KBM-7 (cell line): ENCODE measurements at places on chromosomes 3 and 15.
A peak's percentile ranks its signal among the peaks of the same experiment; 100 is the strongest.

- no peak for DNase-seq
Observed at GRCh38 chr3:134854254-134854653, 59.2 kb downstream of the EPHB1 start.

GRCh38 chr15:45156744-45157455, 27.1 kb downstream of the DUOX1 start:
- no peak for DNase-seq

DNA sequence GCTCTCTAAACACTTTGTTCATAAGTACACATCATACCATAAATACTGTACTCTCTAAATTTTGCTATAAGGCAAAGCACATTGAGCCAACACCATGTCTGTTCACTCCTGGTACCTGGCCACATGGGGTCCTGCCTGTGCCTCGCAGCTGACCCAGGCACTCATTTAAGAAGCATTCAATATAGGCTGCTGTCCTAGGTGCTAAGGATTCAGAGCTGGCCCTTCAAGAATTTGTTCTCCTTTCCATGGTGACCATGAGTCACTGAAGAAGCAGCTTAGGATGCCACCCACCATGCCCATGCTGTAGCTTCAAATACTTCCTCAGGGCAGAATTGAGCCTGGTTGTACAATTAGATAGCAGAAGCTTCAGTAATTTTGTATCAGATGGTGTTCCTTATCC, 119.2 kb upstream of the ZBED2 start:
- DNase-seq: peak; percentile 7

GRCh38 chr15:25087137-25087536, 132.3 kb downstream of the SNRPN start:
- DNase-seq: no peak

GRCh38 chr3:105119801-105120340, 246.8 kb upstream of the ALCAM start:
- no peak for DNase-seq

GRCh38 chr15:31408724-31409123, 82.1 kb downstream of the KLF13 start:
- no peak for DNase-seq

- DNase-seq: no peak
Observed at GRCh38 chr15:80789296-80789695, 10.1 kb downstream of the CEMIP start.

DNA sequence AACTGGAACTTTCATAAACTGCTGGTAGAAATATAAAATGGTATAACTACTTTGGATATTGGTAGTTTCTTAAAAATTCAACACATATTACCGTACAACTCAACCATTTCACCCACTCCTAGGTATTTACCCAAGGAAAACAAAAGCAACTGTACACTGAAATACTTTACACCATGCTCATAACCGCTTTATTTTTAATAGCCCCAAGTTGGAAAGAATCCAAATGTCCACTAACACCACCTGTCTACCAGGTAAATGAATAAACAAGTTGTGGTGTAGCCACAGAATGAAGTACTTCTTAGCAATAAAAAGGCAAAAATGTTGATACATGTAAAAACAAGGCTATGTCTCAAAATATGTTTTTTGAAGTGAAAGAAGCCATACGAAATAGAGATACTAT, 215.9 kb upstream of the PEX5L start:
- no peak for DNase-seq

- peak; percentile 8 for DNase-seq
Observed at GRCh38 chr3:194032828-194033435, 103.0 kb upstream of the HES1 start.

DNA sequence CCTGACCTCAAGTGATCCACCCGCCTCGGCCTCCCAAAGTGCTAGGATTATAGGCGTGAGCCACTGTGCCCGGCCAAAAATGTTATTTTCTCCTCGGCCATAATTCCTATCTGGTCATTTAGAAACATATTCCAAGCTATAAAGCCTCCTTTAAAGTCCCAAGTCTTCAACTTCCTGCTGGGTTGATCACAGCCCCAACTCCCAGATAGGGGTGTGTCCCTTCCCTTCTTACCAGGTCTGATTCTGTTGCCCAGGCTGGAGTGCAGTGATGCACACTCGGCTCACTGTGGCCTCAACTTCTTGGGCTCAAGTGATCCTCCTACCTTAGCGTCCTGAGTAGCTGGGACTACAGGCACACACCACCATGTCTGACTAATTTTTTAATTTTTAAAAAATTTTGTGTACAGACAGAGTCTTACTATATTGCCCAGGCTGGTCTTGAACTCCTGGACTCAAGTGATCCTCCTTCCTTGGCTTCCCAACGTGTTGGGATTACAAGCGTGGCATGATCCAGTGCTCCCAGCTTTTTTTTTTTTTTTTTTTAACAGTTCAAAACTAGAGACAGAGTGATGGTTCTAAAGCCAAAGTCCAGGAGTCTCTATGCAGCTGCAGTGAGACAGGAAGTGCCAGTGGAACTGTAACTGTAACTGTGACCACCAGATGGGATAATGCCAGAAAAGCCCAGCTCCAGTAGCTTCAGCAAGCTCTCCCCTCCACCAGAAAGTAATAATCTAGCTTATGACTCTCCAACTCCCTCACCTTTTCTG, 8.2 kb upstream of the PRKAR2A start:
- DNase-seq: peak; percentile 34

DNA sequence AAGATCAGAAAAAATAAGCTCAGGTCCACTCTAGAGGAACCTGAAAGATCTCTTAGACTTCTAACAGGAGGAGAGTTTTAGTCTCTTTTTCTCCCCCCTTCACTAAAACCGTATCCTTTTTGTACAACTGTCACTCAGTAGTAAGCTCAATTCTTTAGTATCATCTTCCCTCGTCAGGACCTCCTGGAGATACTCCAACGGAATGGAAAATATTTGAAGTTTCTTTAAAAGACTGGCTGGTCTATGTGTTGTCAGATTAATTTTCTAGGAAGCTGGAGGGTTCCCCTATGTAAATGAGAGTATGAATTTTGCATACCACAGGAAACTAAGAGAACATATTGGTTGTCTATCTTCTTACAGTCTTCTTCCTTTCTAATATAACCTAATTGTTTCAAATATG, 747.7 kb upstream of the CBLB start:
- DNase-seq: no peak

GRCh38 chr15:31108836-31109235, 7.3 kb upstream of the TRPM1 start:
- DNase-seq: no peak

DNA sequence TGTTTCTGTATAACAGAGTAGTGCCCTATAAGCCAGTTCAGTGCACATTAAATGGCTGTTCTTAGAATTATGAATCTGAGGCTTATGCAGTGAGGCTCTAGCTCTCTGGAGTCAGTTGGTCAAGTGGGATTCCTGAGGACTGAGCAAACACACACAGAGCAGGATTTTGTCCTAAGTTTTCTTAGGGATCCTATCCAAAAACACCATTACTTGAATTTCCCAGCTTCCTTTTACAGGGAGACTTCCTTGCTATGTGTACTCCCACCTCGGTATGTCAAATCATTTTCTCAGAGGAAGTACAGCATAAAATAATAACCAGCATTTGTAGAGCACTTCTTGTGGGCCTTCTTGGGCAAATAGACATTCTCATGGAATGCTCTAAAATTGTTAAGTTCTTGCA, 63.1 kb upstream of the GOLGA6B start:
- no peak for DNase-seq

GRCh38 chr15:61038910-61039309, 190.2 kb downstream of the RORA start:
- no peak for DNase-seq

GRCh38 chr15:70347321-70348225, 249.9 kb upstream of the TLE3 start:
- DNase-seq: no peak

- DNase-seq: no peak
Observed at GRCh38 chr15:55035749-55036148, 161.0 kb downstream of the RSL24D1 start.

DNA sequence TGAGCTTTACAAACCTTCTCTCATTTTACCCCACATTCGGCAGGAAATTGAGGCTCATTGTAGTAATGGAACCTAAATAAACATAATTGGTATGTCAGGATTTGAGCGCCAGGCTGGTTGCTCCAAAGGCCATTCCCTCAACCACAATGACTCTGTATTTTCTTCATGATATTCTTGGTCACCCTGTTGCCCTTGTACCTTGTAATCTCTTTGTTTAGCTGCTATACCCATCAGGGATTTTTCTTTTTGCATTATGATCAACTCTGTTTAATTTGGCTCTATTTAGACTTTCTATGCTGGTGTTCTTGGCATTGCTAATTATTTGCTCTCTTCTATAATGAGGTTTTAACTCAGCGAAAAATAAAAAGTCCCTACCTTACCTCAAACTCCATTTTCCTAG, 29.8 kb downstream of the DUOX2 start:
- DNase-seq: no peak

DNA sequence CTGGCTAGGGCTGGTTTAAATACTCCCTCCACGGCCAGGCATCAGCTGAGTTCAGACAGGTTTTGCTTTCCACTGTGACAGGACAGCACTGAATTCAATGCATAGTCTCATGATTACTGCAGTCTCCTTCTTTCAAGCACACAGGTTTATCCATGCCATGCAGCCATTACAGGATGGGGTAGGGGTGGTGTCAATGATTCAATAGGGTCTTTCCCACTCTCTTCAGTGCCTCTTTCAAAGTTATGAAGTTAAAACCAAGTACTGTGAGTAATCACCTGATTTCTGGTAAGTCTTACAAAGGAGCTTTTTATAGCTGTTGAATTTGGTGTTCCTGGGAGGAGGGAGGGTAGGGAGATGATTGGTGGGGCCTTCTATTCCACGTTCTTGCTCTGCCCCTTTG, 47.2 kb downstream of the TMEM212 start:
- DNase-seq: no peak

DNA sequence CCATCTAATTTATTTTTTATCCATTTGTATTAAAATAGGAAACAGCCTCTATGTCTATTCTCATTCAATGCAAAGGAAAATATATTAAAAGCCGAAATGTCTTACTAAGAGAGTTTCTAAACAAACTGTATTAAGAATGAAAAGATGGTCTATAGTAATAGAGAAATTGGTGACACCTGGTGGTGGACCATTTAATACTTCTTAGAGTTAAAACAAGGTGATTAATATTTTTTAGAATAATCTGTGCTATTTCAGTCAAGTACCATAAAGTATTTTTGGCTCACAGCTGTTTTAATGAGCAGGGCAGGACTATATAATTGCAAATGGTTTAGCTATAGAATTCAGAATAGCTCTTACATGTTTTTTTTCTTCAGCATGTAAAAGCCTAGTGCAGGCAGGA, 55.7 kb downstream of the SYNPR start:
- no peak for DNase-seq

- peak; percentile 38 for DNase-seq
Observed at GRCh38 chr3:127762077-127762786, 60.1 kb downstream of the MGLL start.

GRCh38 chr15:73892446-73893226, 19.3 kb downstream of the TBC1D21 start:
- no peak for DNase-seq

DNA sequence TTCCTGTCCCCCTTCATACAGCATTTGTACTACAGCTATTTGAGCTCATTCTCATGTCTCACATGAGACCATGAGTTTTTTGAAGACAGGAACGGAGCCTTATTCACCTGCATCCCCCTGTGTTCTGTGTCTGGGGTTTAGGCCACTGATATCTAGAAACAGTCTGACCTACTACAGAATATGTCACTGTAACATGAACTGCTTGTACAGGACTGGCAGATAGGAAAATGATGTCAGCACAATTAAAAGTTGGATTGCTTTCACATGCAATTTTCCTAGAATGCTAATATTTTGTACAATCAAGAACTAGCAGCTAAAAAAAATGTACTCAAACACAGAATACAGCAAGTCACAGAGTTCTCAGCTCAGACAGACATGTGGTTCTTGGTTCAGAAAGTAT, 90.8 kb upstream of the FGF12 start:
- DNase-seq: no peak

DNA sequence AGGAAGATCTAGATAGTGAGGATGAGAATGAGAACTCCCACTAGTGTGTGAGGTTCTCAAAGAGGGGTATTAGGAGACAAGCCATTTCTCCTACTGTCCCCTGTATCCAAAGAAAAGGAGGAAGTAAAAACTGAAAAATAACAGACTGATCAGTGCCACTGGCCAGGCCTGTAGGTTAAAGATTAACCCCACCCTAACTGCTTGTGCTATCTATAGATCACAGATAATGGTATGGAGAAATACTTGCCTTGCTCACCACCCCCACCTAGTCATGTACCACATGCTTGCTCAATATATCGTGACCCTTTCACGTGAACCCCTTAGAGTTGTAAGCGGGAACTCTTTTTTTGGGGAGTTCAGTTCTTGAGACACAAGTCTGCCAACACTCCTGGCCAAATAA, 519.7 kb upstream of the FRG2C start:
- no peak for DNase-seq

DNA sequence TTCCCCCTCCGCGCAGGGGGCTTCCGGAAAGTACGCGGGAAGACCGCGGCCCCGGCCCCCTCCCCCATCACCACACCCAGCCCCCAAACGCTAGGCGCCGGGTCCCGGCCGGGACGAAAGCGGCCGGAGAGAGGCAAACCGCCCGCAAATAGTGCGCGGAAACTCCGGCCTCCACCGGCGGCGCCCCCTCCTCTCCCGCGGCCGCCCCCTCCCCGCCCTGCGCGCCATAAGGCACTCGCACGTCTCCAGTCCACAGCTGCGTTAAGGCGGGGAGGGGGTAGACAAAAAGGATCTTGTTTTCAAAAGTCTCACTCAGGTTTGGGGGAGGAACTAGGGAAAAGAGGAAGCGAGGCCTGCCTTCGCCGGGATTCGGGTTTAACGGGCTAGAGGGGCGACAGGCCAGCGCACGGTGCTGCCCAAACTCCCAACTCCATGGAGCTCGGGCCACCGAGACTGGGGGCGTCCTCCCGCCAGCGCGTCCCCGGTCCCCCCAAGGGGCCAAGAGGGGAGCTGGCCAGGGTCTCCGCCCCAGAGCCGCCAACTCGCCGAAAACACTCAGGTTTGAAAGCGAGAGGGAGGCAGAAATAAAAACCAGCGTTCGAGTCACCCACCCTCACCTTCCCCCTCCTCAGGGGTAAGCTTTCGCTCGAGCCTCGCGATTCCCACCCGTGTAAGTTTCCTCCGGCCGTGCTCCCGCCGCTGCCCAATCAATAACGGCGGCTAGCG, 1.8 kb downstream of the ANP32A start:
- DNase-seq: peak; percentile 97

- DNase-seq: no peak
Observed at GRCh38 chr15:41965441-41966413, 6.6 kb downstream of the EHD4 start.

- DNase-seq: no peak
Observed at GRCh38 chr3:167306319-167306718, 73.8 kb downstream of the ZBBX start.

GRCh38 chr3:105387122-105387751, 20.5 kb downstream of the ALCAM start:
- DNase-seq: no peak

GRCh38 chr3:61877359-61878138, 316.2 kb downstream of the PTPRG start:
- peak; percentile 20 for DNase-seq
